ENCODE measurements at places on chromosomes 3 and 15. TPM values are rescaled to one million over a fixed set of nuclear protein-coding genes. Genes with fewer than 3 reads are reported as not detected.

Gene CIDEC
- total RNA-seq = not detected

Gene NFKBIZ
- 15.4 TPM for total RNA-seq

Gene PTPRG
- 64.5 TPM for total RNA-seq

Gene DLL4
- total RNA-seq = under 0.01 TPM

Gene GUCA1C
- total RNA-seq = not detected

Gene RBP2
- total RNA-seq = not detected

Gene IGSF10
- total RNA-seq = 45.9 TPM

Gene SERPINI2
- not detected for total RNA-seq

Gene PIERCE2
- total RNA-seq = 3.1 TPM

Gene SSUH2
- not detected for total RNA-seq

Gene GJD2
- not detected for total RNA-seq

Gene FNDC3B
- total RNA-seq = 76.8 TPM

Gene NR1I2
- under 0.01 TPM for total RNA-seq

Gene ACP3
- total RNA-seq = 3.5 TPM

Measured in fibroblast of lung (primary cell).